Activated CD8-positive, alpha-beta memory T cell treated with anti-CD3 and anti-CD28 coated beads, Interleukin-2, amount 50 U/mL, for 4 hours (primary cell): ENCODE measurements at places on chromosomes 13 and 19.
A peak's percentile ranks its signal among the peaks of the same experiment; 100 is the strongest.

- DNase-seq: no peak
Observed at GRCh38 chr19:38228491-38229439, 4.7 kb upstream of the DPF1 start.

DNA sequence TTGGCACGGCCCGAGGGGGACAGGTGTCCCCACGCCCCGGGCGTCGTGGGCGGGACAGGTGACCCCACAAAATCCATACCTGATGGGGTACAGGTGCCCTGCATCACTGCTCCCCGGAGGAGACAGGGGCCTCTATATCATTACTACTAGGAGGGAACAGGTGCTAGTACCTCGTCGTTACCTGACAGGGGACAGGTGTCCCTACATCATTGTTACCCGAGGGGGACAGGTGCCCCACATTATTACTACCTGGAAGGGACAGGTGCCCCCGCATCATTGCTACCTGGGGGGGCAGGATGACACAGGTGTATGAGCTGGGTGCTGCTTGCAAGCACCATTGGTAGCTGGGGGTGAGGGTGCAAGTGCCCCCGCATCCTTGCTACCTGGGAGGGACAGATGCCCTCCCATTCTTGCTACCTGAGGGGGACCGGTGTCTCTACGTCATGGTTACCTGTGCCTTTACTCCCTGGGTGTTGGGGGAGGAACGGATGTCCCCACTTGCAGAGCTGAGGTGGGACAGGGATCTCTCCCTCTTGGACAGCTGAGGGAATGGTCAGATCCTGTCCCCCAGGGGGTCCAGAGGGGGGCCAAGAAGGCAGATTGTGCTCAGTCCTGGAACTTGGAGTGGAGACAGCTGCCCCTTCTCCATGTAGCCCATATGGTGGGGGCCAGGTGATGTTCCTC is 620 bp downstream of the CRTC1 start:
- DNase-seq: no peak

- no peak for DNase-seq
Observed at GRCh38 chr19:581399-582111, 8.1 kb upstream of the HCN2 start.

GRCh38 chr19:3154957-3155736 is 19.3 kb downstream of the GNA15 start:
- DNase-seq: peak; percentile 79

- no peak for DNase-seq
Observed at GRCh38 chr19:52602941-52603340, 32.9 kb downstream of the ZNF701 start.

DNA sequence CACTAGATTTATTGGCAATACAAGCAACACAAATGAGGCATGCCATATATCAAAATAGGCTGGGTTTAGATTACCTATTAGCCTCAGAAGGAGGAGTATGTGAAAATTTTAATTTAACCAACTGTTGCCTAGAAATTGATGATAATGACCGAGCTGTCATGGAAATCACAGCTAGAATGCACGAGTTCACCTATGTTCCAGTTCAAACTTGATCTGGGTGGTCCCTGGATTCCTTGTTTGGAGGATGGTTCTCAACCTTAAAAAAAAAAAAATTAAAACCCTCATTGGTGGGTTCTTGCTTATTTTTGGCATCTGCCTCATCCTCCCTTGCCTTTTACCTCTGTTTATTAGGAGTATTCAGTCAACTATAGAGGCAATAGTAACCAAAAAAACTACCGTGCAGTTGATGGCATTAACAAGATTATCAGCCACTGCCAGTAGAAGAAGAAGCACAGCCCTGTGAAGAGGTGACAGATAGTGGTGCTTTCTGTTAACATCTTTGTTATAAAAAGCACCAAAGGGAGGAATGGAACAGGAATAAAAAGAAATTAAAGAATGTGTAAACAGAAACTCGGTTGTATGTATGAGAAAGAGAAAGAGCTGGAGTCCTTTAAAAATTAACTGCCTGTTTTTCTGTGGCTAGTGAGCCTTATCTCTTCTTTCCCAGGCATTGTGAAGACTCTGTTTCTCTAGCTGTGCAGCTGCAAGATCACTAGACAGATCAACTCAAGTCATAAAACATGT is 106.4 kb downstream of the ZNF429 start:
- no peak for DNase-seq

DNA sequence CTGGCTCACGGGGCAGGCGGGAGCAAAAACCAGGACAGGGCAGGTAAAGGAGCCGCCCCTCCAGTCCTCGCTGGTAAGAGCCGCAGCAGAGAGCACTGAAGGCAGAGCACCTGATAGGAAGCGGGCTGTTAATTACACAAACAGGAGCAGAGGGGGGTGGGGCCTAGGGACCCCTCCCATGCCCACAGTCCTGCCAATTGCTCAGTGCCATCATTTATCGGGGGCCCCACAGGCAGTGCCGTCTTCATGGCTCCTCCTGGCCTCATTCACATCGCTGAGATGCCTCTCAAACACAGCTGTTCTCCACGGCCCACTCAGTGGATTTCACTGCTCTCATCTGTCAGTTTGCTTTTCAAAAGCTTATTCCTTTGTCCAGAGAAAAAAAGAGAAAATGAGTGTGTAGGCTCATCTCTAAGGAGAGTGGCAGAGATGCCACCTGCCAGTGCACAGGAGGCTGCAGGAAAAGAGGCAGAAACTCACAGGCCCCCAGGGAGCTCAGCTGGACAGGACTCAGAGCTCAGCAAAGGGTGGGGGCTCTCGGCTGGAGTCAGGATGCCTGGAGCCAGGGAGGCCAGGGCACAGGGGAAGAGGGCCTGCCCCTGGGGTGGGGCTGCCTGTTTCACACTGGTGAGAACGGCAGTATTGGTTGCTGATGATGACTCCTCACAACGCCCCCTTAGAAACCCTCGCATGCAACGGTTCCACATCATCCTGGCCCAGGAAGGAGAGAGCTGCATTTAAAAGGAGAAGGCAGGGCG is 174.6 kb downstream of the COL4A1 start:
- no peak for DNase-seq

DNA sequence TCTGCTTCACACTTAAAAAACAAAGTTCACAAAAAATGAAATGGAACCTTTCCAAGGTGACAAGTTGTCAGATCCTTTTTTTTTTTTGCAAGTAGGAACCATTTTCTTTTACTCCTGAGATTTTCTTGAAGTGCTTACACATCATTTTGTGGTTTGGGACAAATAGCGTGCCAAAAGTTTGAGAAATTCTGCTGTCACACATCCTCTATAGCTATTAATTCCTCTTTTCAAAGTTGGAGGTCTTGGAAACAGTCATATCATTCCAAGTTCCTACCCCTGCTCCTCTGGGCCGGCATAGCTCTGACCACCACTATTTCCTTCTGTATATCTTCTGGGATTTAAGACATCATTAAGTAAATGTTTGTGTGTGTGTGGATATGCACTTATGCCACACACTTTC is 421.6 kb upstream of the SLC10A2 start:
- DNase-seq: no peak

DNA sequence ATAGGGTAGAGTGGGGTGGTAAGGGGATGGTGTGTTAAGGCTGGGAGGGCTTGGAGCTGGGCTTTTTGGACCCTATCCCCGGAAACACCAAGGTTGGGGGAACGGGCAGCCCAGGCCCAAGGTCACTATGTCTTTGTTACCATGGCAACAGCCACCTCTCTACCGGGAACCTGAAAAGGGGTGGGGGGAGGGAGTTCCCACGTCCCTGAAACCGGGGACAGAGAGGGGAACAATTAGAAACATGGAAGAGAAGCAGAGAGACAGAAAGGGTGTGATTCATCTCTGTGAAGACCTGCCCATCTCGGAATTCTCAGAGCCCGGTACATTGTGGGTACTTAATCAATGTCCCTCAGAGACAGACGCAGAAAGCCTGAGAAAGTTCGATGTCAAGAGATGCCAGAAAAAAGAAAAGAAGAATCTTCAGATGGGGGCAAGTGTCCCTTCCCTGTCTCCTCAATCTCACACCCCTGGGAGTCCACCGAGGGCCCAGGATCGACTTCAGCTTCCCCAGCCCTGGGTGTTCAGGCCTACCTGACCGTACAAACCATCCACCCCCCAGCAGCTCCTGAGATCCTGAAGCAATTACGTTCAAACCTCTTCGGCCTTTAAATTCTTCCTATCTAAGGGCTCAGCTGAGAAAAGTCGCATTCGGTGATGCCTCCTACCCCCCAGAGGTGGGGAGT is 6.8 kb upstream of the LRFN1 start:
- no peak for DNase-seq

DNA sequence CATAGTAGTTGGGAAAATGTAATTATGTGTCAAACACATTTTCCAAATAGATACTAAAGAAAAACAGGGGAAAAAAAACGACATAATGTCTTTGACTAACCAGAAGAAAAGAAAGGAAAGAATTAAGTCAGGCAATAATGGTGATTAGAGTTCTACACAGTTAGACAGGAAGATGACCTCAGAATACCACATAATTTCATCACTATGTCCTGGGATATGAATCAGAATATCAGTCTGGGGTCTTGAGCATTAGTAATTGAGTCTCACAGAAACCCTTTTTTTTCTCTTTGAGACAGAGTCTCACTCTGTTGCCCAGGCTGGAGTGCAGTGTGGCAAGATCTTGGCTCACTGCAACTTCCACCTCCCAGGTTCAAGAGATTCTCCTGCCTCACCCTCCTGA is 503.4 kb downstream of the SLITRK1 start:
- no peak for DNase-seq

DNA sequence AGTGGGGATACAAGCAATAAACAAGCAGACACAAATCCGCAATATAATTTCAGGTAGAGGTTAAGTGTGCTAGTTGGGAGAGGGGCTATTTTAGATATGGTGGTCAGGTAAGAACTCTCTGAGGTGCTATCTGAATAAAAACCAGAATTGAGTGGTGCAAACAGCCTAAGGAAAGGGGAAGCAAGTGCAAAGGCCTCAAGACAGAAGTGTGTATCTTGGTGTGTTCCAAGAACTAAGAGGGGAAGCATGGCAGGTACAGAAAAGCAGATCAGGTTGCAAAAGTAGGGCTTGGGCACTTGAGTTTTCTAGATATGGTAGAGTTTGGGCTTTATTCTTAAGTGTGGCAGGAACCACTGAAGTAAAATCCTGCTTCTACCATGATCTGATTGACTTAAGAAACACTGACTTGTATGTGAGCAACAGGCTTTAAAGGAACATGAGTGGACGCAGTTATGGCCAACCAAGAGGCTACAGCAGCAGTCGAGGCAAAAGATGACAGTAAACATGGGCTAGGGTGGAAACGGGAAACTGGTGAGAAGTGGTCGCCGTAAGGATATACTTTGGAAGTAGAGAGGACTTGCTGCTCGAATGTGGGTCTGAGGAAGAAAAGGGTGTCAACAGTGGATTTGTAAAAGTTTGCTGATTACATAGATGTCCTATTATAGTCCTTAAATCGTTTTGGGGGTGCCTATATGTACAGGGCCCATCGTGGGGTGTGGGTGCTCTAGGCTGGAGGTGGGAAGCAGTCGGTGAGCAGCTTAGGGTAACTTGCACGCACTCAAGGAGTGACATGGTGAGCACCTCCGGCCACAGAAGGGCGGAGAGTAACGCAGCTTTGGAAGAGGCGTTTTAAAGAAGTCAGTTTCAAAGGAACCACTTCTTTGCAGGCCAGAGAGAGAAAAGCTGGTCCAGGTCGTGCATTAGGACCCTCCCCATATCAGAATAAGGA is 677 bp downstream of the TGDS start:
- peak; percentile 26 for DNase-seq

DNA sequence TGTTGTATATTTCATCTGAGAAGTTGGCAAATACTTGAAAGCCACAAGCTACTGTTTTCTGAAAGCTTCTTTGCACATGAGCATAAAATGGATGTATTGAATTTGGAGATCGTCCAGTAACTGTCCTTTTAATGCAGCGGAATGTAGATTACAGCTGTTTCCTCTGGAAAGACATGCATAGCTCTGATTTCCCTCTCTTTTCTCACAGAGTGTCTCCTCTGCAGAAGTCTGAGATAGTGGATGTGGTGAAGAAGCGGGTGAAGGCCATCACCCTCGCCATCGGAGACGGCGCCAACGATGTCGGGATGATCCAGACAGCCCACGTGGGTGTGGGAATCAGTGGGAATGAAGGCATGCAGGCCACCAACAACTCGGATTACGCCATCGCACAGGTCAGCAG is 283.0 kb downstream of the SHISA2 start:
- DNase-seq: no peak

DNA sequence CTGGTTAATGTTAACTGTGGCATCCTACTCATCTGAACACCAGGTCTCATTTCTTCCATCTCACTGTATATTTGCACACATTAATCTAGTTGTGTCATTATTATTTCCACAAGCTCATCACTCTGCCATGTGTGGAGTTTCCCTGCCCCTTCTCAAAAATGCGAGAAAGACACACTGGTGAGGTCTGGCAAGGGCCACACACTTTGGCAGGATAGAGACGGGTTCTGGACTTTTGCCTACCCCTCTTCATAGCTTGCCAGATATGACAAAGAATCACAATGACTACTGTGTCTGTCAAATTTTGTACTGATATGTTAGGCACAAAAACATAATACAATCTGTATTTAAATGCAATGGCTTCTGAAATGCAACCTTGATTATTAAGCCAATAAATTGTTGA is 12.9 kb downstream of the GPR12 start:
- DNase-seq: no peak

GRCh38 chr19:31386806-31387205 is 37.6 kb upstream of the TSHZ3 start:
- DNase-seq: no peak

- DNase-seq: no peak
Observed at GRCh38 chr13:22193070-22193469, 522.2 kb downstream of the FGF9 start.
